ENCODE measurements at places on chromosomes 13 and 19.

DNA sequence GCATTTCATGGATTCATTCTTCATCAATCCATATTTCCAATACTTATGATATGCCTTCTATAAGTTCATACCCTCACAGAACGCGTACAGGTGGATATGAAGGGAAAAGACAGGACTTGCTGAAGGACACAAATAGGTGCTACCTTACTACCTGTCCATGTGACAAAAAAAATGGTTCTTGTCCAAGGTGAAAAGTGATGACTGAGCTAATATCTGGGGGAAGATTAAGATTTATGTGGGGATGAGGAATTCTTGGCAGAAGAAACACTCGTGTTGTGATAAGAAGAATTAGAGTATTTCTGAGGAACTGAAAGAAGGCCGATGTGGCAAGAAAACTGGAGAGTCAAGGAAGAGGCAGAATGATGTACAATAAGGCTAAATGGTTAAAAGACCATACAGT, 356.4 kb upstream of the ATXN8OS start:
- DNase-seq = no peak

- DNase-seq = no peak
Measured at GRCh38 chr19:55175117-55175867, 4.8 kb downstream of the SYT5 start.

DNA sequence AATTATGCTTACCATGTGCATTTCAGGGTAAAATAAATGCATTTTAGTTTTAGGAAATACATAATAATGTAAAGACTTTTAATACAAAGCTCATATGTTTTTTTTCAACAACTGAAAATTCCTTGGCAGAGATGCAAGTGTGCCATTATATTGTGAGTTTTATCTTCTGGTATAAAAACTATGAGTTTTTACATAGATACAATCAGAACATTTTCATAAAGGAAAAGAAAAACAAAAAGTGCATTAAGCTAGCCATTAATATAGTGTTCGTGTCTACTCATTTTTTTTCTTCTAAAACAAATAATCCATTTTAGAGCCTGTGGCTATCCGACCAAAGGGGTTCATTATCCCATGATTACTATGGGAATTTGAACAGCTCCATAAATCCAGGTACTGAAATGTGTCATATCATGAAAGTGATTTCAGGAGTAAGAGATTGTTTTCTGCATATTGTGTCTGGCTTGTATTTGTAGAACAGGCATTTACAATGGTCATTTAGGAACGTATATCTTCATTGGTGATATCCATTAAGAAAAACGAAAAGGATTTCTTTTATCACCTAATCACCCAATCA, 236.9 kb upstream of the SLC10A2 start:
- DNase-seq = no peak

DNA sequence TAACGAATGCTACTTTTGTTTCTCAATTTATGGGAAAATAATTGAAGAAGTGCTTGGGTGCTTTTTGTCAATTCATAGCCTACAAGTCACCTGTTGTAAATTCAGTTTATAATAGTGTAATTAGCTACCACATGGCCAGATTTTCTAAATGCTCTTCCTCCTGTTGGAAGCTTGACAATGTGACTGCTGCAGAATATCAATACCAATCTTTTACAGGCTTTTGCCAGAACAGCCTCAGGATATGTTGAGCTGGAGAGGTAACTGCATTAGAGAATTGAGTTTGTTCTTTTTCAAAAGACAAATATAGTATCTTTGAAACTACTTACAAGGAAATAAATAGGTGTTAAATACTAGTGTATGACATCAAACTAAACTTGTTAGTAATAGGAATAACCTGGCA, 277.8 kb downstream of the POU4F1 start:
- DNase-seq = no peak

DNA sequence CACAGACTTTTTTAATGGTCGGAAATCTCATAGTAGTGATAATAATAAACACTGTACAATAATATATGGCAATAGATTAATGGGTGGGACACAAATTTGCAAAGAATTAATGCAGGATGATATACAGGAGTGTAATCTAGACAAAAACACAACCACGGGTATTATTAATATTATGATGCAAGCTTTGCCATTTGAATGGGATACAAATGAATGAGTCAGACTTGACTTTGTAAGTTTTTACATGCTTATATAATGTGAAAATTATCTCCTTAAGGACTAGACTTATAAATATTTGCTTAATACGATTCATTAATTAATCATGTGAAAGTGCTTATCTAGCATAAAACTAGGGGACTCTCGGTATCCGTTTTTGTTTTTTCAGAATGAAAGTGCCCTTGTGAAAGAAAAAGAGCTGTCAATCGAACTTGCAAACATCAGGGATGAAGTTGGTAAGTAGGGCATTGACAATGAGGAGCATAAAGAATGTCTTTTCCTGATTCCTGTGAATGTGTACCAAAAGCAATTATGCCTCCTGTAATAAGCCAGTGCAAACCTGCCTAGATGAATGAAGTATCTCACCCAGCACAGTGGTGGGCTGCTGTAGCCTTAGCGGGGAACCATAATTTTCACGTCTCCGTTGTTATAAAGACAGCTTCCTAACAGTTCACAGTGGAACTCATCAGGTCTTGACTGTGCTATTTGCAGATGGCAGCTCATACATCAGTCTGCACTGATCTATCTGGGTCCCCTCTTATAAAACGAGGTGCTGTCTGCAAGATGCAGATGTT, 155.7 kb downstream of the SLC7A1 start:
- no peak for DNase-seq

GRCh38 chr13:34884366-34884765, 57.7 kb upstream of the NBEA start:
- no peak for DNase-seq

DNA sequence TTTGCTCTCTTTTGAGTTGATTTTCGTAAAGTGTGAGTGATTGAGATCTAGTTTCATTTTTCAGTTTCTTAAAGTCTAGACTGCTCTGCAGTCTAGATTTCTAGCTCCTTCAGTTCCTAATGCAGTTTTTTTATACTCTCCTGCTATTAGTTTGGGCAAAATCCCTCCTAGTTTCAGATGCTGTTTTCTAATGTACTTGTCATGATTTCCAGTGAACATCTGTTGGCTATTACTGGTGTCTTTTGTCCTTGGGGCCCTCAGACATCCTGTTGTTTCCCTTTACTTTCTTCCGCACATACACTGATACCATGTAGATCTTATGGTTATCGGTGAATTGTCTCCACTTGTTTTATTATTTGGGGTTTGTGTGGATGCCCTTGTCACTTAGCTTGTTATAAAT, 292.1 kb downstream of the TDRD3 start:
- DNase-seq = no peak

DNA sequence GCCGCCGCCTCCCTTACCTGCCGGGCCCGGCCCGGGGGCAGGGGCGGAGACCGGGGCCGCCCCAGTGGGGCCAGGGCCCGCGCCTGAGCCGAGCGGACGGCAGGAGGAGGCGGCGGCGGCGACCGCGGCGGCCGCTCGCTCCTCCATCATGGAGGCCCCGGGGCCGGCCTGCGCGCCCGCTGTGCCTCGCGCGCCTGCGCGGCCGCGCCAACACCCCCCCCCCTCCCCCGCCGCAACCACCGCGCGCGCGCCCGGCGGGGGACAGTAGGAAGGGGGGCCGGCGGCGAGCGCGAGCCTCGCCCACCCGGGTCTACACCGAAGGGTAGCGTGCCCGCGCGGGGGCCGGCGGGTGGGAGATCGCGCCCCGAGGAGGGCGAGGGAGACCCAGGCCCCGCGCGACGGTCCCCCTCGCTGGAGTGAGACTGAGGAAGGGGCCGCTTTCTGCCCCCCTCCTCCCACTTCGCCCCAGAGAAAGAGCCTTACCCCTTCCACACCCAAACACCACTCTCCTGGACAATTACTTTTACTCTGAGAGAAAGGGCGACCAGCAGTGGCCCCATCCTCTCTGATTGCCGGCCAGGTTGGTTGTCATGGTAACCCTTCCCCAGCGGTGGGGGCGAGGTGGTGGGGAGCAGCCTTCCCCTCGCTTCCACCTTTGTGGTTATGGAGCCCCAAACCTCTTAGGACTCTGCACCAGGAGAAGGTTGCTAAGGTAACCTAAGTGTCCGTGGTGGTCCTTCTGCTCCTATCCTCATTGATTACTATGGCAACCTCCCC, at the start of gene STRN4:
Gene STRN4, minus strand, starts transcription at position 170 of the 777 bp plus-strand sequence. Its CDS starts 20 bp downstream, at position 150.
- DNase-seq = peak; percentile 42

DNA sequence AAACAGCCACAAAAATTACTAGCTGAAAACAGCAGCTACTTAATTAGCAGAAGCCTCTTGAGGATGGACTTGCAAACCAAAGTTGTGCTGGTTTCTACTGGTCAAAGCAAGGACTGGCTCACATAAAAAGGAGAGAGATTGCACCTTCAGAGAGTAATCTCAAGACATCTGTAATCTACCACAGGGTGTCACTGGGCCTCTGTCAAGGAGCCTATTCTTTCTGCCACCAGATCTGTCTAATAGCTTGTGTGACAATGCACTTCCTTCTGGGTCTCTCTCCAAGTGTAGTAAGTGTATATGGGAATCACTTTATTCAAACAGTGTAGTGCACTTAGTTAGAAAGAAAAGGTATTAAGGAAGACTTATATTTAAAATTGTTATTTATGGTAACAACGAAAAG, 24.4 kb upstream of the ZNF561 start:
- no peak for DNase-seq

GRCh38 chr13:72505376-72505775, 222.1 kb downstream of the MZT1 start:
- DNase-seq = no peak

GRCh38 chr13:98214008-98214643, 37.1 kb upstream of the RNF113B start:
- DNase-seq = no peak

GRCh38 chr19:6891761-6892385, 4.5 kb downstream of the ADGRE1 start:
- DNase-seq = no peak

DNA sequence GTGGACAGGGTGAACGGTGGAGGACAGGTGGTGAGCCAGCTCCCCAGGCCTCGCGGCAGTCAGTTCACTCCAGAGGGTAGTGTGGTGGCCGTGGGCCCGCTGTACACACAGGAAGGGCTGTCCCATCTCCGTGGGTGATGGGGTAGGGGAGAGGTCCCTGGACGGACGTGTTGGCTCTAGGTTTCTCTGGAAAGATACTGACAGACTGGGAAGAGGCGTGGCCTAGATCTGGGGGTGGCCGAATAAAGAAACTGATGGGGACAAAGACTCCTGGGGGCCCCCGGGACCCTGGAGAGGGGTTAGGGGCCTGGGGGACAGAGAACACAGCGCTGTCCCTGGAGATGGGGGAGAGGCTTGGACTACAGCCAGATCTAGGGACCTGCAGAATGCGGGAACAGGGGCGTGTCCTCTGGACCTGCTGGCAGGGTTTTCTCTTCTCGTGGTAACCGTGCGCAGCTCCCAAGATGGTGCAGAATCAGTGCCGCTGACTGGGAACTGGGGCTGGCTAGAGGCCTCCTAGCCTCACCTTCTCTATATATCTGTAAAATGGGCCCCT, 4.0 kb upstream of the PRAM1 start:
- DNase-seq = no peak

GRCh38 chr19:54252243-54252642, 4.8 kb downstream of the LILRB5 start:
- no peak for DNase-seq

DNA sequence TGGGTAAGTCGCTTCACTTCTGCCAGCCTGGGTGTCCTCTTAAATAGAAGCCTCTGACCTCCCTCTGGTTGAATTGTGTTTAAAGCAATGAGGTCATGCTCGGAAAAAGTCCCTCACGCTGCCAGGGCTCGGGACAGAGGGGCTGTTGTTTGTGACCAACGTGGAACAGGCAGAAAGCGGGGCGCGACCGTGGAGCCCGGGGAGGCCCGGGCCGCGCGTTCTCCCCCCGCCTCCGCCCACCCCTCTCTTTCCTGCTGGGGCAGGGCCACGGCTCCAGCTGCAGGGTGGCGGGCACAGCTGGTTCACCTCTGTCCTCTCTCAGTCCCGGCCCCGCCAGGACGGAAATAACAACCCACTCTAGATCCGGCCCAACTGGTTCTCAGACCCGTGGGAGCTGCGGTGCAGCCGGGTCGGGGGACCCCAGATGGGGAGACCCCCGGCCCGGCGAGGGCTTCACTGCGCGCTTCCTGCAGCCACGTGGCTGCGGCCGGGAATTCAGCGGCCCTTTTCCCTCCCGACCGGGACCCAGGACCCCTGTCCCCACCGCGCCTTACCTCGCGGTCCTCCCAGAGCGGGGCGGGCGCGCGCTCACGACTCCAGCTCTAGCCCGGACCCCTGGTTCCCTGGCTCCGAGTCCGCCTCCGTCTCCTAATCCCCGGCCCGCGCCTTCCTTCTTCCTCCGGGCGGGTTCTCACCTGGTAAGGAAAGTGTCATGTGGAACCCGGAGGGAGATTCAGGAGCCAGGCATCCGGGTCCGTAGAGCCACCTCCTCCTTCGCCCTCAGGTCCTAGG, 1.9 kb downstream of the CDC42EP5 start:
- no peak for DNase-seq

GRCh38 chr13:46639033-46639981, 86.3 kb downstream of the LRCH1 start:
- no peak for DNase-seq

DNA sequence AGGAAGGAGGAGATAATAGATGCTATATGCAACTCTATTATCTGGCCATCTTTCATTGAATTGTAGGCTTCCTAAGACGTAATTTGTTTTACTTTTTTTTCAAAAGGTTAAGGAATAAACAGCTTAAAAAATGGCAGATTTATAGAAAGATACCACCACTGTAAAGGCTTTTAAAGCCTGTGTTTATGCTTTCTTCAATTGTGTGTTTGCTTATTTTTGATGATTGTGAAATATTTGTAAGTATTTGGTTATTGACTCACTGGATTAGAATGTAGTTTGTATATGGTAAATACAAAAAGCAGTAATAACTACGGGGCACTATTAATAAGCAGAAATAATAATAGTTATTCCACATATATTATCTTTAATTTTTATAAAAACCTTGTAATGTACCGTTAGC, 437.9 kb downstream of the KLF5 start:
- no peak for DNase-seq
